ENCODE measurements at places on chromosomes 1 and 21.

GRCh38 chr1:17307946-17308345, at the start of gene PADI4:
PADI4 (plus strand) TSS chr1:17308197; CDS start chr1:17308223, 26 bp downstream.
- DNase-seq: no peak

GRCh38 chr1:21754583-21754982, 28.4 kb downstream of the USP48 start:
- DNase-seq: no peak

DNA sequence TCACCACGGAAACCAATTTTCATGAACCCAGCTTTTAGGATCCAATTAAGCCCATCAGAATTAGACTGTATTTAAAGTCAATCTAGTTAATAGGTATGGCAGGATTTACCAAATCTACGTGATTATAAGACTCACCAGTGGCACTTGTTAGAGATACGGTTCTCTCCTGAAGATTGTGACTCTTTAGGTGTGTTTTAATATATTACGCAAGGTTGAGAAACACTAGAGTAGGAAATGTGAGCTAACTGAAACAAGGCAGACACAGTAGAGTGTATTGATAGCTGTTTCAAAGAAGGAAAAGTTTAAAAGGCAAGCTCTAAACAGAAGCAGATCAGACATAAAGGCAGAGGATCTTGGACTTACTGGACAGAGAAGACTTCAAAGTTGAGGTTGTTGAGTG, 11.2 kb upstream of the RPE65 start:
- DNase-seq: no peak

- no peak for DNase-seq
Measured at GRCh38 chr1:178573330-178573729, 60.4 kb downstream of the TEX35 start.

DNA sequence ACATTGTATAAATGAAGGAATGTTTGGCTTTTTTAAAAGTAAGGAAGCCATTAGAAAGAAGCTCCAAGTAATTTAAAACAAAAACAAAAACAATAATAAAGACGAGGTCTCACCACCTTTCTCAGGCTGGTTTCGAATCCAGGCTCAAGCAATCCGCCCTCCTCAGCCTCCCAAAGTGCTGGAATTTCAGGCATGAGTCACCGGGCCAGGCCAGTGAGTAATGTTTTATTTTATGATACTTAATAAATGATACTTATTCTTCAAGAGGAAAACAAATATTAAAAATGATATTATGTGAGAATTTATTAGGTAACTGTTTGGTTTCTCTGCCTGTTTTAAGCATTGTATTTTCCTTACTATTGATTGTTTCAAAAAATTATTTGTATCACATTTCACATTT, 201.4 kb upstream of the BRINP3 start:
- no peak for DNase-seq

GRCh38 chr1:199959033-199959774, 68.3 kb upstream of the NR5A2 start:
- DNase-seq: no peak

- no peak for DNase-seq
Measured at GRCh38 chr1:167500283-167500860, 18.0 kb downstream of the CD247 start.

DNA sequence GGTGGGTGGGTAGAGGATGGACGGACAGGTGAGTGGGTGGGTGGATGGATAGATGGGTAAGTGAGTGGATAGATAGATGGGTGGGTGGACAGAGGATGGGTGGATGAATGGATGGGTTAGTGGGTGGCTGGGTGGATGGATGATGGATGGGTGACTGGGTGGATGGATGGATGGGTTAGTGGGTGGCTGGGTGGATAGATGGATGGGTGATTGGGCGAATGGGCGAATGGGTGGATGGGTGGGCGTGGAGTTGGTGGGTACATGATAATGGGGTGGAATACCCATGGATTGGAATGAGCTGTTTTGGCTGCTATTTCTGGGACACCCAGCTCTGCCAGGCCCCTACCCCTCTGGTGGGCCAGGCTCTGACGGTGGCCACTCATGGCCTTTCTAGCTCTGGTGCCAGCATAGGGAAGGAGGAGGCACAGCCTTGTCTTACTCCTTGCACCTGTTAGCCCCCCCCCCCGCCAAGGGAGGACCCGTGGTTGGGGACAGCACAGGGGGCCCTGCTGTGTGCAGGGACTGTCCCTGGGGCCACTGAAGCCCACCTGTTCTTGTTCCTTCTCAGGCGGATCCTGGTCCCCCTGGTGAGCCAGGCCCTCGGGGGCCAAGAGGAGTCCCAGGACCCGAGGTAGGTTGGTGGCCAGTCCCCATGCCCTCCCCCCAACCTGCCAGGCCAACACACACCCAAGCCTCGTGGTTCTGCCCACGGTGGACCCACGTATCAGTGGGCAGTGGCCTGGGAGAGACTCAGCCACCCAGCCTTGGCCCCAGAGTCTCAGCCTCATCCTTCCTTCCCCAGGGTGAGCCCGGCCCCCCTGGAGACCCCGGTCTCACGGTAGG, 26.4 kb downstream of the COL6A2 start:
- DNase-seq: no peak

GRCh38 chr1:18735224-18735997, 104.8 kb downstream of the PAX7 start:
- no peak for DNase-seq

DNA sequence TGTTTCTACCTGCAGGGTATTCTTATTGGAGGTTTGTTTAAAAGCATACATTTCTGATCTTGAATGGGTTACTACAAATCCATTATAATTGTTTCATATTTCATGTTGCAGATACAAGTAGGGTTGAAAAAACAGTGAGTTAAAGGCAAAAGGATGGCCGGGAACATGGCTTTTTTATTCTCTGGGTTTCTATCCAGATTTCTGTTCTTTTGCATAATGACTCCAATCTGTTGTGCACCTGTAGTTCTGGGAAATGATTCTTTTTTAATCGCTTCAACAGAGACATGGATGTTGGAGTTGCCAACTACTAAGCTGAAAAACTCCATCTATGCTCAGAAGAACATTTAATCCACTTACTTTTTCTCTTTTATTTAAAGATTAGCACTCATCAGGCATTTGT, 2.7 kb upstream of the ADAMTS1 start:
- no peak for DNase-seq

- DNase-seq: peak; percentile 12
Measured at GRCh38 chr21:33008333-33009051, 17.2 kb upstream of the OLIG2 start.

- peak; percentile 97 for DNase-seq
Measured at GRCh38 chr1:150162862-150163706, 13.4 kb downstream of the PLEKHO1 start.

Data from vagina (tissue), 2 donors.